Activated CD4-positive, alpha-beta T cell treated with anti-CD3 and anti-CD28 coated beads for 36 hours (primary cell): ENCODE measurements at places on chromosomes 12 and 14. TPM values are rescaled to one million over a fixed set of nuclear protein-coding genes. Genes with fewer than 3 reads are reported as not detected.
A peak's percentile ranks its signal among the peaks of the same experiment; 100 is the strongest.

SOAT2 gene
- total RNA-seq, result 0.57 TPM

FAIM2 gene
- total RNA-seq, result 0.53 TPM

DNA sequence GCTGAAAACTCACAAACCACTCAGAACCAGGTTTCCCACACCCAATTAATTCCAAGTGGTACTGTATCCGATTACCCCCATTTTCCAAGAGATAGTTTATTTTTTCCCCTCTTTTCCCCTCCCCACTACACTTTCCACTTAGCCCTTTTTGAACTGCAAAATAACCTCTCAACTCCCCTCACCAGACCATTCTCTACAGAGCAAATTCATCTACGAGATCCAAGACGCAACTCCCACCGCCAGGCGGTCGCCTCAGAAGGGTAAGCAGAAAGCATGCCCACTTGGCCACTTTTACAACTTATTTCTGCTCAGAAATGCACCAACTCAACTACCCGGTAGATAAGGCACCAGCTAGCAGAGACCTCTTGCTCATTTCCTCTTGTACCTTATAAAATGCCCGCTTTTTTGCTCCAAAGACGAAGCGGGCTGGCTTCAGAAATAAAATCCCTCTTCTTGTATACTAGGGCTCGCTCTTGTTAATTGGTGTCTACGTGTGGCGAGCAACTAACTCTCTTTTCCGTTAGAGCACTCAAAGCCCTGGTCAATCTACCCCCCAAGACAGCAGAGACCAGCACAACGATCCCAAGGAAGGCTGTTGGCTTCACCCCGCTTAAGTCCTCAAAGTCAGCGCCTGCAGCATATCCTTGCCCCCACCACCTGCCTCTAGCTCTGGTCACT lies 910 bp upstream of the SRP54 start:
- peak; percentile 60 for DNase-seq

DNA sequence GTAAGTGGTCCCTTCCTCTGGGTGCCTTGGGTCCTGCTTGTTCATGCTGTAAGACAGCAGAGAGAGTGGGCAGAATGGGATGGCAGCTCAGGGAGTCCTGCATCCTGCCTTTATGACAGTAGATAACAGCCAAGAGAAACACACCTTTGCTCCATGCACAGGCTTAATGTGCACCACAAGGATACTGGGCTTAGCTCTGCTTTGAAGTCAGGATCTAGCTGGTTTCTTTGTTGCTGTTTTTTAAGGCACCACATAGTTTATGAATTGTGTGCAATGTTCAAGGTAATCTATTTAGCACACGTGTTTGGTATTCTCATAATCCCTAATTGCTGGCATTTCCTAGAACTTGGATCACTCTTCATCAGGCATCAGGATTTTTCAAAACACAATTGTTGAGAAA lies 239.5 kb upstream of the DCN start:
- DNase-seq, result no peak

GRCh38 chr12:1935242-1935641 lies 16.8 kb upstream of the CACNA2D4 start:
- DNase-seq, result no peak

DNA sequence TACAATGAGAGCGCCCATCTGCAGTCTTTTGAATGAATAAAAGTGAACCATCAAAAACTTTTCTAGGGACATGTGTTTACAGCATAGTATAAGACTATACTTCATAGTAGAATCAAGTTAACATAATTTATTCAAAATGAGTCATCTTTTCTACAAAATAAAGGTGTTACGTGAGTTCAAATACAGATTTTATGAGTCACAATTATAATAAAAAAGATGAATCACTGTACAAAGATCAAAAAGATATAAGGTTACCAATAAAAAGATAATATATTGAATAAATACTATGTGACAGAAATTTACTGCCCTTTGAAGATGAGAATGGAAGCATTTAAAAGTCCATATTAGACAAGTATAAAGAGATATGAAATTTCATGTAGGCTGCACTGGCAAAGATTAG lies 2.8 kb downstream of the MBIP start:
- no peak for DNase-seq

- DNase-seq, result no peak
Measured at GRCh38 chr12:103105971-103106597, 148.6 kb downstream of the ASCL1 start.

DNA sequence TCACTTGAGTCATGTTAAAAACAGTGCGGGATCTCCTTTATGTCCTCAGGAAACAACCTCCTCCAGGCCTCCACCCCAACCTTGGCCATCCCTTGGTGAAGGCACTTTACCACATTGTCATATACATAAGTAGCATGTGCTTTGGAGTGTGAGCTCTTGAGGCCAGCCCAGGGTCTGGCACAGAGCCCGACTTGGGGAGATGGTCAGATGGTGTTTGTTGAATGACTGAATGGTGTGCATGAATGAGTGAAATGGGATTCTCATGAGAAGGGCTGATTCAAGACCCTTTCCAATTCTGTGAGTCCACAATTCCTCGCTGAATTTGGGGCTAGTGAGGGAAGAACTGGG lies 52.9 kb upstream of the DLK1 start:
- DNase-seq, result no peak

DNA sequence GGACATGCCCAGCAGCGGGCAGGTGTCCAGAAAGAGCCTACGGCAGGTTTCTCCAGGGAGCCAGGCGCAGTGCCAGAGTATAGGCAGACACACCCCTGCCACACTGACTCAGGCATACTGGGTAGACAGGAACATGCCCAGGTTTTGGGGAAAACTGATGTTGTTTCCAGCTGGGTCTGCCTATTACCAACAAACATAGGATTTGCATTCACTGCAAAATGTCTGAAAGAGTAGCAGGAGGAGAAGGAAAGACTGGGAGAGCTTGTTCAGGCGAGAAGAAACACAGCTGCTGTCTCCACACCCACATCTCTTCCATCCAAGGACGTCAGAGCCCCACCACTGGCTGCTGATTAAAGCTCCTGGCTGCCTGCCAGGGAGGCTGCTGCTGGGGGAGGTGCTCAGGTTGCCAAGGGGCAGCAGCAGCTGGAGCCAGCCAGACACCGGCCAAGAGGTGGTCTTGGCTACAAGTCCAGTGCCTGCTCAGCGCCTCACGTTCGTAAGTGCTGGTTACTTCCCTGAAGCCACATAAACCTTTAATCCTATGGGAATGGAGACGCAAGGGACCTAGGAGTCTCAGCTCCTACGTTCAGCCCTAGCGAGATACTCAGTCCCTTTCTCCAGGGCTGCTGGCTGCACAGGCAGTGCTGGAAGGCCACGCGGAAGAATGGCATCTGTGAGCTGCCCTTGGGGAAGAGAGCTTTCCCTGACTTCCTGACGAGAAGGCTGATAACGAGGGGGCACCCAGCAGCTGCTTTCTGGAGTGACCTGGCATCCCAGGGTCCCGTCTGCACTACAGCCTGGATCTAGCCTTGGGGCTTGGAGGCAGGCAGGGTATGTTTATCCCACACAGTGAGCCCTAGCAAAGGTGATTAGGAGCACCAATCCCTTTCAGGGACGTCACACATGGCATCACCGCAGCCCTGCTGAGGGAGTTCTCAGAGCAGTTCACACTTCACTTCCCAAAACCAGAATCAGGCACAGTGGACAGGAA lies 58.1 kb downstream of the PLEKHG3 start:
- peak; percentile 68 for DNase-seq

DNA sequence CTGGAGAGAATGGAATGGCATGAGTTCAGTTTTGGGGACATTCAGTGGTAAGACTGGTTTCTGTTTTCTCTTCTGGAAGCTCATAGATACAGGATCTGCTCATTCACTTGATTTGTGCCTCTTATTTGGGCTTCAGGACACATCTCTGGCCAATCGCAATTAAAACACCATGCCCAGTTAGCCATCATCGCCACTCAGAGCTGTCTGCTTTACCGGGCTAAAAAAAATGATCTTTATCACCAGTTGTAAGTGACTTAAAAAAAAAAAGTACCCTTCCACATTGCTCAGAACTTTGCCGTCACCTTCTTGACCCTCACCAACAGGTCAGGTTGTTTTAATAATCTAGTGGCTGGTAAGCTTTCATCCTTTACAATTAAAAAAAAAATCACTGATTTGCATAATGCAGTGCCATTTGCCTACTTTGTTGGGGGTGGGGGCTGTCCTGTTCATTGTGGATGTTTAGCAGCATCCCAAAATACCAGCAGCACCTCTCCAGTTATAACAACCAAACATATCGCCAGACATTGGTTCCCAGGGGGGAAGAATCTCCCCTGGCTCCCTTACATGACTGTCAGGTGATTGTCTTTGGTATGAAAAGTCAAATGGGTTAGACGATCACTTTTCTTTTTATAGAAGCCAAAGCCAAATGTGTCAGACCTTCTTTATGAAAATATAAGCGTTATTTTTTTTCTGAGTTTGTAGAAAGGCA lies 150.1 kb downstream of the PRKCH start:
- DNase-seq, result peak; percentile 31
